Umbilical cord (tissue), 2 donors: ENCODE measurements at places on chromosomes 2 and 18. TPM values are rescaled to one million over a fixed set of nuclear protein-coding genes. Genes with fewer than 3 reads are reported as not detected.

CDH20 gene
- total RNA-seq: 4.1 TPM

EPB41L5 gene
- total RNA-seq: 81.4 TPM

RND3 gene
- total RNA-seq: 222 TPM

MEP1B gene
- total RNA-seq: 2.6 TPM

GLI2 gene
- 2.2 TPM for total RNA-seq

ALLC gene
- total RNA-seq: 0.48 TPM

CYTIP gene
- 18.8 TPM for total RNA-seq

MBP gene
- 20.0 TPM for total RNA-seq

GPBAR1 gene
- 2.4 TPM for total RNA-seq

LOXHD1 gene
- total RNA-seq: not detected

ZNF892 gene
- total RNA-seq: 21.2 TPM

NXPH2 gene
- not detected for total RNA-seq

KRTCAP3 gene
- total RNA-seq: not detected

PER2 gene
- total RNA-seq: 11.3 TPM

LINC00305 gene
- not detected for total RNA-seq

PTPRN gene
- total RNA-seq: 5.5 TPM

SPP2 gene
- total RNA-seq: not detected

IL1RN gene
- 1.2 TPM for total RNA-seq

SERPINB12 gene
- total RNA-seq: 0.96 TPM

SLC4A5 gene
- 3.6 TPM for total RNA-seq

KIAA2012 gene
- total RNA-seq: 1.7 TPM

STPG4 gene
- total RNA-seq: 8.4 TPM

MC4R gene
- total RNA-seq: 4.1 TPM

MERTK gene
- total RNA-seq: 8.4 TPM

TRIM43 gene
- not detected for total RNA-seq

ALPP gene
- total RNA-seq: not detected

ELOA2 gene
- total RNA-seq: 1.9 TPM

MOGAT1 gene
- not detected for total RNA-seq

TRABD2A gene
- total RNA-seq: 4.8 TPM

SLC4A3 gene
- 1.7 TPM for total RNA-seq

WDSUB1 gene
- 3.9 TPM for total RNA-seq

TEX261 gene
- 27.4 TPM for total RNA-seq

RGPD3 gene
- 4.1 TPM for total RNA-seq

CABYR gene
- 5.8 TPM for total RNA-seq

ACMSD gene
- total RNA-seq: 3.1 TPM

TUBA3E gene
- total RNA-seq: not detected

PROC gene
- total RNA-seq: 3.6 TPM

PRKAG3 gene
- total RNA-seq: not detected

DSG2 gene
- 48.2 TPM for total RNA-seq

ACKR3 gene
- total RNA-seq: 14.7 TPM

IL36RN gene
- 6.0 TPM for total RNA-seq

NYAP2 gene
- total RNA-seq: 0.96 TPM

KLF11 gene
- 11.8 TPM for total RNA-seq

LRRC30 gene
- 3.4 TPM for total RNA-seq
